ENCODE measurements at places on chromosomes 3 and 15.

DNA sequence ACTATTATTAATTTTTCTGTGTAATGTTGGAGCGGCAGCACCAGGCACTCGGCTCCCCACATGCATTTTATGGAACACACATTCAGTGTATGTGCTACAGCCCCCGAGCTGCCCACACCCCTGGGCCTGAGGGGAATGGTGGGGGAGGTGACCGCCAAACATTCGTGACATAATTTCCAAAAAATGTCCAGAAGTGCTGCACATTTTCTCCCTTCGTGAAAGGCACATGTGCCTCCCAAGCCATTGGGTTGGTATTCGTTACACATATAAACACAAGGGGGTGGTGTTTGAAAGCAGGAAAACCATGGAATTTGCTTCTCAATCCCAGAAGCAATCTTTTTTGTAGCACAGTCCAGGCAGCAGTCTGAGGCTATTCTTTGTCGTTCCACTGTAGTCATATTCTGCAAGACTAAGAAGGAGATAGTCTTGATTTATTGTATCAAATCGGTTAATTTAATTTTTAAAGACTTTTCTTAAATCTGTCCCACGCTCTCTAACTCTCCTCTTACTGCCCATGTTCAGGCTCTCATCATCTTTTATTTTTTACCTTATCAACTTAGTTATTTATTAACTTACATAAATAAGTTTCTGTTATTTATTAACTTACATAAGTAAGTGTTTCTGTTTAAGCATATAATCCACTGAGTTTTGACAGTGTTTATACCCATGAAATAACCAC lies 39.2 kb upstream of the POLR2M start:
- H3K36me3 ChIP-seq: no peaks in the 10 kb centered on the region
- no peaks in the 10 kb centered on the region for H3K27me3 ChIP-seq
- DNase-seq: no peak

GRCh38 chr3:172188511-172188910 lies 149.1 kb downstream of the FNDC3B start:
- no peak overlapping the region for H3K27ac ChIP-seq
- DNase-seq: no peak
- H3K4me3 ChIP-seq: no peak overlapping the region
- no peaks in the 10 kb centered on the region for H3K36me3 ChIP-seq
- peaks cover 25% of the 10 kb centered on the region for H3K4me1 ChIP-seq

- H3K27me3 ChIP-seq: no peaks in the 10 kb centered on the region
- no peak overlapping the region for H3K27ac ChIP-seq
- no peak overlapping the region for H3K4me3 ChIP-seq
- no peaks in the 10 kb centered on the region for H3K4me1 ChIP-seq
- no peak for DNase-seq
These were observed 184.8 kb downstream of the MECOM start for GRCh38 chr3:169478566-169479313.

DNA sequence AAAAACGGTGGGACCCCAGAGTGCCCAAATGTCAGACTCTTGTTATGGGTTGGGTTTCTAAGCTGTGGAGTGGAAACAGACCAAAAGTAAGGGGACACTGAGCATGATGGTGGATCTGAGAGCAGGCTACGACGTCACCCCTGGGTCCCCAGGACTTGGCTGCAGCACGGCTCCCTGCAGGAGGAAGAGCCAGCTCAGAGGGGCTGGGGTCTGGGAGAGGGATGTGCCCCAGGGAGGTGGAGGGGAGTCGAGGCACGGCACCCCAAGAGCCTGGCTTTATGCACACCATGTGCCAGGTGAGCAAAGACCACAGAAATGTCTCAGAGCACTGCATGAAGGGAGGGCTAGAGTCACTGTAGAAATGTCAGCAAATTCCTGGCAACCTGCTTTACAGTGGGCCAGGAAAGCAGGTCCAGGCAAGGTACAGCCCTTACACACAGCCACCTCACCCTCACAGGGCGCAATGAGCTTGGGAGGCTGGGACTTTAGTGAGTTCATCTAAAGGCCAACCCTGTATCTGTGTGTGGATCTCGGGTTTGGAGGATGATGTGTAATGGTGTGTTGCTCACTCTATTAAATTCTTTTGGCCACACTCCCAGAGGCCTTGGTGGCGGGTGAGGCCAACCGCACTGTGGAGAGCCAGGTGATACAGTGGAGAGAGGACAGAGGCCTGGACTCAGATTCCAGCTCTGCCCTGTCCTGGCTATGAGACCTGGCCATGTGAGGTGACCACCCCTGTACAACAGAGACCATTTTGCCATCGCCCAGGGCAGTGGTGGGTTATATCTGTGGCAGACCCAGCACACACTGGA lies 14.1 kb downstream of the CTSH start:
- peaks cover 12% of the 10 kb centered on the region for H3K4me1 ChIP-seq
- DNase-seq: peak; percentile 68
- H3K27me3 ChIP-seq: no peaks in the 10 kb centered on the region
- H3K27ac ChIP-seq: peak overlapping the region; percentile 37
- no peak overlapping the region for H3K4me3 ChIP-seq

DNA sequence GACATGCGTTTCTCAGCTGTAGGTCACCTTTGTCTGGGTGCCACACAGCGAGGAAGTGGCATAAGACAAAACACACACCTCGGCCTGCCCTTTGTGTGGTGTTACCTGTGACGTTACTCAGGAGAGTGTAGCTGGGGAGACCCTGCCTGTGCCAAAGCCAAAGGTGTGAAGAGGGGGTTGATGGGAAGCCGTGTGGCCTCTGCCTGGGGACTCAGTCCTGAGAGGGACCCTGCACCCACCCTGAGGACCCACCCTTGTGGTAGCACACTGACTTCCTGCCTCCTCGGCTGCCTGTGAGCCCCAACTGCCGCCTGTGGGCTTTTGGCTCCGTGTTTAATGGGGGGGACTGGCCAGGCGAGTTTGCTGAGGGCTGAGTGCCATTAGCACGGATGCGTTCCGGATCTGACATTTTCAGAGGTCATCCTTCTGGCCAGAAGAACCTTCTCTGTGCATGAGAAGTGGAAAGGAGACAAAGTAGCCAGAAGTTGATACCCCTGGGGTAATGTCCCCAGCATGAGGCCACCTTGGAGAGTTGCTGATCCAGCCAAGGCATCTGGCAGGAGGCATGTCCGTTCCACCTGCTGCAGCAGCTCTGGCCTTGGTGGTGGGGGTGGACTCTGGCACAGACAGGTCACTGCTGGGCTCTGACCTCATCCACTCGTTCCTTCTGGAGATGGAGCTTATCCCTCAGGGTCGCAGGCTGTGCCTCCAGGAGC lies 51.8 kb upstream of the FURIN start:
- H3K27ac ChIP-seq: no peak overlapping the region
- no peaks in the 10 kb centered on the region for H3K36me3 ChIP-seq
- no peaks in the 10 kb centered on the region for H3K4me1 ChIP-seq
- DNase-seq: no peak

DNA sequence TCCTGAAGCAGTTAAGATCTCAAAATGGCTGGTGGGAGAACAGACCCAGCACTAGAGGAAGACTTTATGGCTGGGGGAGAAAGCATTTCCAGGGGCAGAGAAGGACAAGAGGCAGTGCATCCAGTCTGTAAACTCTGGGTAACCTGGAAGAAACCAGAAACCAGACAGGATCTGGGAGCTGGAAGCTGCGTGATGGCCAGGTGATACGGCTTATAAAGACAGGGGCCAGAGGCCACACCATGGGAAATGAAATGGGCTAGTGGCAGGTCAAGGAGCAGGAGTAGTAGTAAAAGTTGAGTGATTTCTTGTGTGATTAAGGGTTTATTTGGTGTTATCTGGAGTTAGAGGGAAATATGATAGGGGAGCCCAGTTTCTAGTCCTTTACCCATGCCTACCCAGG lies 144.7 kb upstream of the ARRDC4 start:
- H3K4me1 ChIP-seq: no peaks in the 10 kb centered on the region
- DNase-seq: no peak
- no peak overlapping the region for H3K27ac ChIP-seq
- no peaks in the 10 kb centered on the region for H3K36me3 ChIP-seq
- no peaks in the 10 kb centered on the region for H3K27me3 ChIP-seq
- no peak overlapping the region for H3K4me3 ChIP-seq

- H3K4me1 ChIP-seq: peaks cover 13% of the 10 kb centered on the region
- H3K27ac ChIP-seq: peak overlapping the region; percentile 70
- H3K36me3 ChIP-seq: no peaks in the 10 kb centered on the region
- H3K27me3 ChIP-seq: no peaks in the 10 kb centered on the region
- DNase-seq: no peak
- no peak overlapping the region for H3K4me3 ChIP-seq
These were observed 191.1 kb upstream of the TSC22D2 start for GRCh38 chr3:150216866-150217600.

DNA sequence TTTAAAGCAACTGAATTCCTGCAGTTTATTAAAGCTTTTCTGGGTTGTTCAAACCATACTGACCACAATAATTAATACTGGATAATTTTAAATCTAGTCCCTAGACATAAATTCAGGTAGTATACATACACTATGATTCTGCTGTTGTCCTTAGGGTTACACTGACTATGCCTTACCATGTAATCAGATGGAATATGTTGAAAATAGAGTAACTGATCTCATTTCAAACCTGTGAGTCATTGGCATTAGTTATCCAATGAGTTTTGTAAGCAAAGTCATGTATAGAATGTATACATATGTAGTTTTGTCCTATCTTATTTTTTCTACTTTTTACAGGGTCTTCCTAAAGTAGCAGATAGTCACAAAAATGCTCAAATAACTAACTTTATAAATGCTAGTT lies 517.1 kb upstream of the CCDC54 start:
- H3K27ac ChIP-seq: no peak overlapping the region
- no peak overlapping the region for H3K4me3 ChIP-seq
- no peaks in the 10 kb centered on the region for H3K36me3 ChIP-seq
- no peaks in the 10 kb centered on the region for H3K4me1 ChIP-seq
- no peak for DNase-seq
- H3K27me3 ChIP-seq: no peaks in the 10 kb centered on the region

DNA sequence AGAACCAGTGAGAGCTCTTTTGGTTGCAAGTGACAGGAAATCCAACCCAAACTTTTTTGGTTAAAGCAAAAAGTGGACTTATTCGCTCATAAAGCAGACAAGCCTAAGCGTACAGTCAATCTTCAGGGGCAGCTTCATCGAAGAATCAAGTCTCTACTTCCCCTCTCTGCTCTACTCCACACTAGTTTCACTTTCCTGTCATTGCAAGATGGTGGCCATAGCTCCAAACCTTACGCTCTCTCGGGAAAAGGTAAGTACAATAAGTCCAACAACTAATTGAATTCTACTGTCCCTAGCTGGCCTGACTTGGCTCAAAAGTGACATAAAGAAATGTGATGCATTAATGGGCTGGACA lies 24.9 kb upstream of the ZNF710 start:
- H3K27me3 ChIP-seq: no peaks in the 10 kb centered on the region
- DNase-seq: no peak
- H3K27ac ChIP-seq: no peak overlapping the region
- no peak overlapping the region for H3K4me3 ChIP-seq
- H3K4me1 ChIP-seq: peaks cover 7% of the 10 kb centered on the region
- H3K36me3 ChIP-seq: no peaks in the 10 kb centered on the region

- no peak overlapping the region for H3K27ac ChIP-seq
- H3K4me3 ChIP-seq: no peak overlapping the region
- peaks cover 32% of the 10 kb centered on the region for H3K4me1 ChIP-seq
- DNase-seq: no peak
- no peaks in the 10 kb centered on the region for H3K27me3 ChIP-seq
These were observed 151.5 kb downstream of the B3GALNT1 start for GRCh38 chr3:160953686-160954085.

GRCh38 chr3:57796261-57796660 lies 40.2 kb downstream of the SLMAP start:
- H3K4me1 ChIP-seq: peaks cover 45% of the 10 kb centered on the region
- no peaks in the 10 kb centered on the region for H3K27me3 ChIP-seq
- H3K36me3 ChIP-seq: no peaks in the 10 kb centered on the region
- DNase-seq: no peak

- H3K4me1 ChIP-seq: peaks cover 8% of the 10 kb centered on the region
- H3K27me3 ChIP-seq: no peaks in the 10 kb centered on the region
- H3K27ac ChIP-seq: no peak overlapping the region
- H3K4me3 ChIP-seq: no peak overlapping the region
- H3K36me3 ChIP-seq: no peaks in the 10 kb centered on the region
- peak; percentile 23 for DNase-seq
These were observed 61.8 kb downstream of the SLC9A9 start for GRCh38 chr3:143786219-143787191.

DNA sequence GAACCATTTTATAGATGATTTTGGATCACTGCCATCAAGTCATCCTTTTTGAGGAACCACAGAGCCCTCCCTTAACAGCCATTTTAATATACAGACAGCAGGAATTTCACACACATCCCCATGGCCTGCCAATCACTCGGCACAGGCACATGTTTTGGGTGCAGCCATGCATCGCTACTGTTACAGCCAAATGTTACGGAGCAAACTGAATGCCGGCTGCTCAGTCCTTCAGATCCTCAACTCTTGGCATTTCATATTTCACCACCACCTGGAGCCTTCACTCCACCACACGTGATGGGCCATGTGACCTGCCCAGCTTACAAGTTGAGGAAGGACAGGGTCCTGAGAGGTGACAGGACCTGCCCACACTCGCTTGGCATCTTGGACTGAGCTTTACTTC lies 90.8 kb downstream of the OXNAD1 start:
- H3K4me1 ChIP-seq: peaks cover 17% of the 10 kb centered on the region
- no peak overlapping the region for H3K27ac ChIP-seq
- no peaks in the 10 kb centered on the region for H3K36me3 ChIP-seq
- no peak overlapping the region for H3K4me3 ChIP-seq
- DNase-seq: peak; percentile 27
- H3K27me3 ChIP-seq: no peaks in the 10 kb centered on the region

GRCh38 chr15:33907326-33907725 lies 61.0 kb upstream of the CHRM5 start:
- no peak overlapping the region for H3K4me3 ChIP-seq
- H3K27me3 ChIP-seq: no peaks in the 10 kb centered on the region

DNA sequence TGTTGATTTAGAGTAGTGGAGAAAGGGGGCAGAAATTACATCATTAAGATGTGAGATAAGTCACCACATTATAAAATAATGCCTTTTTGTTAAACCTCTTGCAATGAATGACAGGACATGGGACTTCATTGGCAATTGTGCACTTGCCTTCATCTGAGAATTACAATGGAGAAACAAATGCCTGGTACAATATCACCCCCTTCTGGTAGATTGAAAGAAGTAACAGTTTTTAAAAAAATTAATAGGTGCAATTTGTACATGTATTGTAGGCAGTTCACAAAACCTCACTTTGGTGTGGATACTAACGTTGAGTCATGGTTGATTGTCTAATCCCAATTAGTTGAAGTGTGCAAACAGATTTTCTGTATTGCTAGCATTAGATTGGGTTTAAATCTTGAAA lies 4.6 kb upstream of the P2RY14 start:
- no peaks in the 10 kb centered on the region for H3K4me1 ChIP-seq
- DNase-seq: no peak
- H3K27me3 ChIP-seq: no peaks in the 10 kb centered on the region
- no peaks in the 10 kb centered on the region for H3K36me3 ChIP-seq

All from gastrocnemius medialis (tissue), 4 donors.